ENCODE measurements at places on chromosomes 6 and 20. TPM values are rescaled to one million over a fixed set of nuclear protein-coding genes. Genes with fewer than 3 reads are reported as not detected.

DNA sequence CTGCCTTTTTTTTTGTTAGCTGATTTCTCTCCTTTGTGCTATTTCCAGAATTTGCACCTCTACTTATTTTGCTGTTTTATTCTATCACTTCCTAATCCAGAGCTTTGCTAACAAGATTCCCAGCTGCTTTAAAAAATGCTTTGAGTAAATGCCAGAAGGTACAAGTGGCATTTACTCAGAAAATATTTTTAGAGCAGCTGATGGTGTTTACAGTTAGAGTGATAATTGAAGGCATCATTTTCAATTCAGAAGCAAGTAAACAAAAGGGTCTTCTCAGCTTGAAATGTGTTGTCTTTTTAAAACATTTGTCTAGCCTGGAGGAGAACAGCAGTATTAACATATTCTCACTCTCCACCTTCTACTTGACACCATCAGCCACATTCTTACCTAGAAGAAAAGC, 99.9 kb downstream of the OTOR start:
- peaks cover 19% of the 10 kb centered on the region for H3K27me3 ChIP-seq
- H3K4me1 ChIP-seq, result no peaks in the 10 kb centered on the region
- H3K36me3 ChIP-seq, result no peaks in the 10 kb centered on the region
- H3K27ac ChIP-seq, result no peak overlapping the region
- H3K4me3 ChIP-seq, result no peak overlapping the region
- DNase-seq, result no peak

- no peaks in the 10 kb centered on the region for H3K27me3 ChIP-seq
- peaks cover 19% of the 10 kb centered on the region for H3K36me3 ChIP-seq
- H3K27ac ChIP-seq, result peak overlapping the region; percentile 9
- H3K4me3 ChIP-seq, result no peak overlapping the region
- no peak for DNase-seq
Observed at GRCh38 chr6:43522547-43523261, 5.8 kb downstream of the POLR1C start.

DNA sequence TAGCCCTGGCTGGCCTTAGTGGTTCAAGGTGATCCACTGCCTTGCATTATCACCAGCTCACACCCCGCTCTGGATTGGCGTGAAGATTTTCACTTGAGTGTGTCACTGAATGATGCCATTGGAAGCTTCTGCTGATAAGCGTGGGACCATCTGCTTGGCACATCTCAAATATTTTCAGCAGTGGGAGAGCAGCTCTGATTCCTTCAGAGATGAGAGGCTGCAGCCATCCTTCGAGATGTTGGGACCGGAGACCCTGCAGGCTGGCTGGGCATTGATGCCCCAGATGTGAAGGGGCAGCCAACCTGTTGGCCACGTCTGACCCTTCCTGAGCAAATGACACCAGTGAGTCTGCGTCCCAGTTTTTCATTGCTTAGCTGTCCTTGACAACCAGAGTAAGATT, at the start of gene MAS1:
Gene MAS1 (plus strand): TSS at position 197 of the 400 bp plus-strand sequence. CDS start 15,968 bp downstream, outside the sequence.
- DNase-seq, result no peak
- no peak within 1 kb of the TSS for H3K27ac ChIP-seq
- H3K4me3 ChIP-seq, result no peak within 1 kb of the TSS
- no peaks in the 10 kb centered on the region for H3K36me3 ChIP-seq

GRCh38 chr6:16440636-16441212, 202.3 kb downstream of the GMPR start:
- H3K4me1 ChIP-seq, result no peaks in the 10 kb centered on the region
- no peak for DNase-seq
- no peaks in the 10 kb centered on the region for H3K27me3 ChIP-seq

DNA sequence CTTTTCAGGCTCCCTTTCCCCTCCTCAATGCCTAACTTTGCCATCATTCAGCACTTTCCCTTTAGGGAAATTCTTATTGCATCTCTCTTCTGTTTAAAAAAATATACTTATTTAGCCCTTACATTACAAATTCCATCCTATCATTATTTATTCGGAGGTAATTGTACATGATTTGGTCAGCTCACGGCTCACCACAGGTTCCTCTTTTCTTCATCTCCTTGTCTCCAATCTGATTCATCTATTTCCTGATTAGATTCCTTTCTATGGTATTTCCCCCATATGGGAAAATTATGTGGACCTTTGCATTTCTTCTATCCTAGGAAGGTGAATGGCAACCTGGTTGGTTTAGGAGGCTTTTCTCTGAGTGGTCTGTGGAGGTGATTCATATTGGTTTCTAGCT, 12.9 kb upstream of the EMILIN3 start:
- H3K4me1 ChIP-seq, result no peaks in the 10 kb centered on the region
- no peak overlapping the region for H3K4me3 ChIP-seq
- no peak for DNase-seq
- no peak overlapping the region for H3K27ac ChIP-seq
- peaks cover 24% of the 10 kb centered on the region for H3K27me3 ChIP-seq
- H3K36me3 ChIP-seq, result no peaks in the 10 kb centered on the region

- no peak overlapping the region for H3K27ac ChIP-seq
- H3K4me3 ChIP-seq, result no peak overlapping the region
- H3K36me3 ChIP-seq, result no peaks in the 10 kb centered on the region
Observed at GRCh38 chr6:97401533-97401932, 118.5 kb upstream of the MMS22L start.

- peaks cover 4% of the 10 kb centered on the region for H3K4me1 ChIP-seq
- H3K4me3 ChIP-seq, result no peak overlapping the region
- no peaks in the 10 kb centered on the region for H3K36me3 ChIP-seq
- H3K27ac ChIP-seq, result no peak overlapping the region
Observed at GRCh38 chr6:31091680-31092079, 20.7 kb downstream of the C6orf15 start.

GRCh38 chr6:78701407-78701806, 165.9 kb upstream of the IRAK1BP1 start:
- no peaks in the 10 kb centered on the region for H3K27me3 ChIP-seq
- H3K27ac ChIP-seq, result no peak overlapping the region
- no peaks in the 10 kb centered on the region for H3K4me1 ChIP-seq

DNA sequence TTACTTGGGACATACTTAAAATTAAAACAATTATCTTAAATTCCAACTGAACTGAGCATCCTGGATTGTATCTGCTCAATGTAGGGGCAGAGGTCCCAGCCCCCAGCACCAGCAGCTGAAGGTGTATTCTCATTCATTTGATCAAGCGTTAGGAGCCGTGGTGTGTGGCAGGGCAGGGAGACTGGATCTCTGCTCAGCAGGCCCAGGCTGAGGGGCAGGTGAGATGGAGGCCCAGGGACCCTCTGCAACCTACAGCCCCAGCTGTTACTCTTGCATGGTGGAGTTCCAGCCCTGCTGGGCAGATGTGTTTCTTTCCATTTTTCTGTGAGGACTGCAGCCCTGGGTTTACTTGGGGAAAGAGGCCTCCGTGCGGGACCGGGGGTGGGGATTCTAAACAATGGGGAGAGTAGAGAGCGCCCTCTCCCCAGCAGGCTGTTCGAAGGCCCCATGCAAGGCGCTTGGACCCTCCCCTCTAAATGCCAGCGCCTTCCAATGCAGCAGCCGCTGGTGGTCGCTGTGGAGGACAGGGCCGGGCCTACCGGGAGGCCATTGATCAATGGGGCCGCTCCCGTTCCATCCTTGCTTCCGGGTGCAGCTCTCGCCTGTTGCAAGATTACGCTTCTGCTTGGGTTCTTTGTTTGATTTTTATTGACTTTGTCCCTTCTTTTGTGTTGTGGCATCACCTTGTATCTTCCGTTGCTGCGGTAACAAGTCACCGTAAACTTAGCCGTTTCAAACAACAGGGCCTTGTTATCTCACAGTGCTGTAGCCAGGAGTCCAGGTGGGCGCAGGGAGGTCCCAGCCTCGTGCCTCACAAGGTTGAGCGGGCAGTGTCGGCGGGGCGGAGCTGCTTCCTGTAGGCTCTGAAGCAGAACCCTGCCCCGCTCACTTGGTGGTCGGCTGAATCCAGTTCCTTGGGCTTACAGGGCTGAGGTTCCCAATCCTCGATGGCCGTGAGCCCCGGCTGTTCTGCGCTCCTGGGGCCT, 134.8 kb upstream of the PHACTR3 start:
- no peaks in the 10 kb centered on the region for H3K36me3 ChIP-seq
- H3K4me3 ChIP-seq, result no peak overlapping the region
- no peaks in the 10 kb centered on the region for H3K4me1 ChIP-seq
- no peak for DNase-seq
- H3K27me3 ChIP-seq, result peaks cover 5% of the 10 kb centered on the region

DNA sequence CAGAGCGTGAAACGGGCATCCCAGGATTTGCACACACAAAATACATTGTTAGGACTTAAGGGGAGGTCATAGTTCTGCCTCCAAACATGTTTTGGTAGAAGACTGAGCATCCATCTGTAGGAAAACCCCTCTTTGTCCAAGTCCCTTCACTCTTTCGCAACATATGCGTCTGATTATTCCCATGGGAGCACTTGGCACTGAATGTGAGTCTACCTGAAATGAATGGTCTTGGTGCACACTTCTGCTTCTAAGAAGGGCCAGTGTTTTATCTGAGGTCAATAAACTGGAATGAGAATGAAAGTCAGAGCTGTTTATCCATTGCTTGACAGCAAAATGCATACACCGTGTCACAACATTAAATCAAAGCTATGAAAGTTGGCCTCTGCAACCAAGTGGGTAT, 33.0 kb downstream of the GJA10 start:
- no peaks in the 10 kb centered on the region for H3K27me3 ChIP-seq
- H3K4me1 ChIP-seq, result peaks cover 3% of the 10 kb centered on the region

- no peak overlapping the region for H3K27ac ChIP-seq
- peaks cover 2% of the 10 kb centered on the region for H3K36me3 ChIP-seq
- peaks cover 8% of the 10 kb centered on the region for H3K4me1 ChIP-seq
- no peak overlapping the region for H3K4me3 ChIP-seq
- DNase-seq, result no peak
Observed at GRCh38 chr6:152270301-152270925, 366.7 kb downstream of the SYNE1 start.

DNA sequence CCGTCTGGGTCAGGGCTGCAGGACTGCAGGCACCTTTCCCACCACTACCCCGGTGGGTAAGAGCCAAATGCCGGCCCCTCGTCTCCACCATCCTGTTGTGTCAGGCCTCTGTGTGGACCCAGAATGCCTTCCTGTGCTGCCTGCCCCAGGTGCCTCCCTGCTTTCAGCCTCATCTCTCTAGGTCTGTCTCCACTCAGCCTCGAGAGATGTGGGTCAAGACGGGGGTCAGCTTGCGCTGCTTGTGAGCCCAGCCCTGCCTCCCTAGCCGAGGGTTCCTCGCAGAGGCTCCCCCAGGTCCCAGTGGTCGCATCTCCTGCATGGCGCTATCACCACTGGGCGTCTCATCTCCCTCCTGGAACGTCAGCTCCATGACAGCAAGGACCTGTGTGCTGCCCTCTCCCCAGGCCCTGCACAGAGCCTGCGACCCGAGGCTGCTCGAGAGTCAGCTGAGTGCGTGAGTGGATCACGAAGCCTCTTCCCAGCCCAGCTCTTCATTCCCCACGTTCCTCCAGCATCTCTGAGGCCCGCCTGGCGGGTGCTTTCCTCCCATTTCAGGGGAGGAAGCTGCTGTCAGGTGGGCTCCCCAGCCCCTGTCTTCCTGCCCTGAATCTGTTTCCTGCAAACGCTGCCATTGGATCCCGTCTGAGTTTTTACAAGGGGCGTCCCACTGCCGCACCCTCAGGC, 38.7 kb upstream of the ZBP1 start:
- H3K27me3 ChIP-seq, result no peaks in the 10 kb centered on the region
- H3K36me3 ChIP-seq, result no peaks in the 10 kb centered on the region

- no peak for DNase-seq
- peaks cover 12% of the 10 kb centered on the region for H3K36me3 ChIP-seq
- no peak overlapping the region for H3K27ac ChIP-seq
- H3K27me3 ChIP-seq, result no peaks in the 10 kb centered on the region
- H3K4me1 ChIP-seq, result peaks cover 16% of the 10 kb centered on the region
Observed at GRCh38 chr6:21085211-21085610, 508.3 kb upstream of the SOX4 start.

- no peaks in the 10 kb centered on the region for H3K27me3 ChIP-seq
- no peak overlapping the region for H3K27ac ChIP-seq
- no peaks in the 10 kb centered on the region for H3K4me1 ChIP-seq
Observed at GRCh38 chr20:1741309-1742048, 83.9 kb upstream of the SIRPG start.

DNA sequence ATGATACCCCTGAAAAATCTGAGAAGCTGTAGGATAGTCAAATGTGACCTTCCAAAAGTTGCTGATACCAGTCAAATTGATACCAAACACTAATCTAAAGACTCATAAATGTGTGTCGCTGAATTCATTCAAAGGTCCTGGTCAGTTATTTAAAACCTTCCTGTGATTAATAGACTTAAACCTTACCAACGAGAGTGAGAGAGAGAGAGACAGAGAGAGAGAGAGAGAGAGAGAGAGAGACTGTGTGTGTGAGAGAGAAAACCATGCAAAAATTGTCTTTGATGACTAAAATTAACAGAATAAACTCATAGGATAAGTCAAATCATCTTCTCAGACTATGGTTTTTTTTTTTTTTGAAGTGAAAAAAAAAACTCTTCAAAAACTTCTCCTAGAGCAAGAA, 370.9 kb upstream of the HS3ST5 start:
- peaks cover 1% of the 10 kb centered on the region for H3K36me3 ChIP-seq
- no peaks in the 10 kb centered on the region for H3K4me1 ChIP-seq
- H3K27me3 ChIP-seq, result peaks cover 11% of the 10 kb centered on the region

DNA sequence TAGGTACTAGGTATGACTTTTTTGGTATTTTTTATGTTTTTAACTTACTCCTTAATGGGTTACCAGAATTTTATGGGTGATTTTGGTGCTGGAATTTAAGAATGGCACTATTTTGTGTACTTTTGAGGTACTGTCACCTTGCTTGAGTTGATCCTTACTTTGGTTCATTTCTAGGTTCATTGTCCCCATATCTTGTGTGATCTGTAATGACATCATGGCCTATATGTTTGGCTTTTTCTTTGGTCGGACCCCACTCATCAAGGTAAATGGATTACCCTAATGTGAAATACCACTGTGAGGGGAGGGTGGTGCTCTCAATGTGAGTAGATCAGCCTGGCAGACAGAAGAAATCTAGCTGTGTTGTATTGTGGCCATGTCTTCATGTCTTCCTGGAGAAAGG, 57.9 kb downstream of the CDS2 start:
- no peak for DNase-seq
- H3K27ac ChIP-seq, result no peak overlapping the region
- H3K27me3 ChIP-seq, result no peaks in the 10 kb centered on the region
- H3K4me1 ChIP-seq, result peaks cover 2% of the 10 kb centered on the region
- no peak overlapping the region for H3K4me3 ChIP-seq
- H3K36me3 ChIP-seq, result peaks cover 10% of the 10 kb centered on the region

DNA sequence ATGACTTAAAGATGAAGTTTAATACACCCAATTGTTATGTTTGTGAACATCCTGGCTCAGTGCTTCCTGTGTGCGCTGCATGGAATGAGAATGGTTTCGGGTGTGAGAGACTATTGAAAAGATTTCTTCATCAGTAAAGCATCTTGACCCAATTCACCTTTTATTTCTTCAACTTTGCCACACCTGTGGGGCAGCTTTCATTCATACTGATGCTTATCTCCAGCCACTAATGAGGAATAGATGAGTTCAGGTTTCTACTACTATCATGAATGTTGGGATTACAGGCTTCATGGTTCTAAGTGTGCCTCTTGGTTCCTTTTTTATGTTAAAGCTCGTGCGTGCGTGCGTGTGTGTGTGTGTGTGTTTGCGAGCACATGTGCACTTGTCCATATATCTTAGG, 373.7 kb upstream of the SOX4 start:
- peaks cover 8% of the 10 kb centered on the region for H3K4me1 ChIP-seq
- no peak overlapping the region for H3K4me3 ChIP-seq
- H3K36me3 ChIP-seq, result no peaks in the 10 kb centered on the region
- H3K27ac ChIP-seq, result no peak overlapping the region
- no peak for DNase-seq

GRCh38 chr6:30998785-30999184, 11.5 kb upstream of the MUC22 start:
- H3K4me3 ChIP-seq, result no peak overlapping the region
- peaks cover 5% of the 10 kb centered on the region for H3K4me1 ChIP-seq
- H3K36me3 ChIP-seq, result peaks cover 3% of the 10 kb centered on the region
- DNase-seq, result no peak

The KCNQ2 gene
- 14.6 TPM for total RNA-seq

The KCNK15 gene
- 0.27 TPM for total RNA-seq

The XKR7 gene
- 2.7 TPM for total RNA-seq

The MAD2L1BP gene
- total RNA-seq, result 31.8 TPM

The FAM217A gene
- 0.13 TPM for total RNA-seq

The HLA-DQA1 gene
- total RNA-seq, result not detected

The MC3R gene
- not detected for total RNA-seq
